ENCODE measurements at places on chromosomes 16 and 17.

DNA sequence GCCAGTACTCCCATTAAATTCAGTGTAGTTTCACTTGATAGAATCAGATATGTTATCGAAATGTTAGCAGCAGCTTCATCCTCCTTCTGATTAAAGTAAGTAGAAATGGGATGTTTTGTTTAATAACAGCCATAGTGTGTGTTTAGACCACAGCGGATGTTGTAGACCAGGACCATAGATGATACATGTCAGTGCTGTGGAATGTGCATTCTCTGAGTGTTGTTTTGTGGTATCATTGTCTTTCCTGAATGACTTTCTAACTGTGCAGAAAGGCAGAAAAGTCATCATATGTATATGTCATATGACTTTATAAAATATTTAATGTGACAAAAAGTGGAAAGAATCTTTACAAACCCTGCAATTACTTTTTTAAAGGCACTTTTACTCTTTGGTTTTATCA lies 55.6 kb downstream of the CYLD start:
- DNase-seq = no peak

GRCh38 chr16:68179855-68180254 lies 56.1 kb downstream of the ESRP2 start:
- DNase-seq = no peak

DNA sequence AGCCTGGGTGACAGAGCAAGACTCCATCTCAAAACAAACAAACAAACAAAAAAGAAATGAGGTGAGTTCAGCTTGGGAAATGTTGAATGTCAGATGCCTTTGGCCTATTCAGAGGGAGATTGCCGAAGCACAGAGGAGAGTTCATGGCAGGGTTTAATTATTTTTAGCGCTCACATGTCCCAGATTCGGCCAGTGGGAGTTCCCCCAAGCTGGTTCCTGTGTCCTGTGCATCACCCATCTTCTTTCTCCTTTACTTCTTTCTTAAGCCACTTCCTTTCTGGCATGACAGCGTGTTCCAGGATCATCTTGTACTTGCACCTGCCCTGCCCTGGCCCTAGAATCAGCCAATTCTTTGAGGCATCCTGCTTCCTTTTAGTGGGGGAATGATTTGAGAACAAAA lies 9.2 kb downstream of the MPV17L start:
- no peak for DNase-seq

- DNase-seq = no peak
These were observed 1.5 kb downstream of the MINK1 start for GRCh38 chr17:4834681-4835020.

GRCh38 chr16:74623214-74623838 lies 16.4 kb upstream of the GLG1 start:
- no peak for DNase-seq

GRCh38 chr16:53672461-53672860 lies 31.2 kb downstream of the RPGRIP1L start:
- no peak for DNase-seq

- no peak for DNase-seq
These were observed 117.1 kb upstream of the GSE1 start for GRCh38 chr16:85495823-85496538.

- no peak for DNase-seq
These were observed 335.7 kb downstream of the GRIN2A start for GRCh38 chr16:9846362-9847099.

GRCh38 chr17:7849751-7850504 lies 4.9 kb upstream of the TMEM88 start:
- DNase-seq = no peak

GRCh38 chr16:2031081-2031577 lies 4.4 kb downstream of the NHERF2 start:
- no peak for DNase-seq

DNA sequence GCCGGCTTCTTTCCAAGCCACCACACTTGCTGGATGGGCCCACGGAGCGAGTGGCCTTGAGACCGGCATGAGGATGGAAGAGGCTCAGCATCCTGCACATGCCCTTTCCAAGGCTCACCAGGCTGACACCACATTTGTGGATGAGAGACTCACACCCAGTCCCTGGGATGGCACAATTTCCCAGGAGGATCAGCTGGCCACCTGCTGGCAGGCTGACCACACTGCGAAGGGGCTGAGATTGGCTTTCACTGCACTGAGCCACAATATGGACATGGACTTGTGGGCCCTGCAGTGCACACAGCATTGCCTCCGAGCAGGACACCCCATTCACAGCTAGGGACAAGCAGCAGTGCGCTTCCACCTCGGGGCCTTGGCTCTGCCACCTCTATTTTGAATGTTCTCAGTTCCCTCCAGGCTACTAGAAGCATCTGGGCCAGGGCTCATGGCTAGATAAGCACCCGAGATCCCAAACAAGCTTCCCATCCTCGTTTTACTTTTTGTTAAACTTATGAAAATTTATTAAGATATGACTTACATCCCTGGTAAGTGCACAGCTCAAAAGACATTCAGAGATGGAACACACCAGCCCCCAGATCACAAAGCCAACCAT lies 25.3 kb upstream of the KSR1 start:
- no peak for DNase-seq

GRCh38 chr17:81164371-81165245 lies 699 bp upstream of the PVALEF start:
- DNase-seq = no peak

DNA sequence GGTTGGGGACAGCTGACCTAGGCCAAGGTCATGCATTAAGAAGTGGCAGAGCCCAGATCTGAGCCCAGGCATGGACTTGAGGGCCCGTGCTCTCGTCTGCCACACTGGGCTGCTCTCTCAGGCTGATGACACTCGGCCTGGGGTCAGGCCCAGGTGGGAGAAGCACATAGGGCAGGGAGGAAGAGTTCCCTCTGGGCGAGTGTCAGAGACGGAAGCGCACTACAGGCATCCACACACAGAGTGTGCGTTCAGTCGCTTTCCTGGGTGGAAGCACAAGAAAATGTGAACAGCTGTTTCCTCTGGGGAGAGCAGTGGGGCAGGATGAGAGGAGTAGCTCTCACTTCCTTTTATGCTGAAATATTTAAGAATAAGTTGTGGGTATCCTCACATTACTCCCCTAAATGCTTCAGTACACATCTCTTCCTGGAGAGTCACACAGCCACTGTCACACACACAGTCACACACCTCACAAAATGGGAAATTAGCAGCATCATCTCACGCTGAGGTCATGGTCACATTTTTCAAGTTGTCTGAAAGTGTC lies 59.7 kb downstream of the B9D1 start:
- DNase-seq = no peak

GRCh38 chr16:1820096-1820945 lies 6.3 kb downstream of the HAGH start:
- DNase-seq = no peak

GRCh38 chr17:8162997-8163977 lies 539 bp upstream of the VAMP2 start:
- DNase-seq = no peak

DNA sequence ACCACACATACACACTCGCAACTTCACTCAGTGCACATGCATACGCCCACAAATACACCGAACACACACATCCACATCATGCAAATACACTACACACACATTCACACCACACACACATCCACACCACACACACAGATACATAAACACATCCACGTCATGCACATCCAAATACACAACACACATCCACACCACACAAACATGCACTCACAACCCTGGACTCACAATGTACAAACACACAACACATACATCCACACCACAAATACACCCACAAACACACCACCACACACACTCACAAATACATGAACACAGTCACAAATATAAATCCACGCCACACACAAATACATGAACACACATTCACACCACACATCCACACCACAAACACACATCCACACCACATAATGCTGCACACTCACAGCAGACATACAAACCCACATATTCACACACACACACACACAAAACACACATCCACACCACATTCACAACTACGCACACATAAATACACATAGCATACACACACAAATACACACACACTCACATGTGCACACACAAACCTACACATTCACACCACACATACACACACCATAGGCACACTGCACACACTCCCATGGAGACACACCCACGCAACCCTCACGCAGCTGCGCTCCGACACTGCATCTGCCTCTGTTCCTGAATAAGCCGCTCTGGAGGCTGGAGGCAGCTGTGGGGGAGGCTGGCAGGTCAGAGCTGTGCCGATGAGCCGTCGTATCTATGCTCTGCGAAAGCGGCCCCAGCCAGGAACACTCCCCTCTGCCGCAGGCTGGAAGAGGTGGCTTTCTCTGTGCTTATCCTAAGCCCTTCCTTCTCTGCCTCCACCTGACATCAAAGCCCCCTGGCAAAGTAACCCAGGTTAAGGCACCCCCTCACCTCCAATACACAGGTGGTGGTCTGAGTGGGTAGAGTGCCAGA lies 141.8 kb downstream of the GRIN2A start:
- no peak for DNase-seq

DNA sequence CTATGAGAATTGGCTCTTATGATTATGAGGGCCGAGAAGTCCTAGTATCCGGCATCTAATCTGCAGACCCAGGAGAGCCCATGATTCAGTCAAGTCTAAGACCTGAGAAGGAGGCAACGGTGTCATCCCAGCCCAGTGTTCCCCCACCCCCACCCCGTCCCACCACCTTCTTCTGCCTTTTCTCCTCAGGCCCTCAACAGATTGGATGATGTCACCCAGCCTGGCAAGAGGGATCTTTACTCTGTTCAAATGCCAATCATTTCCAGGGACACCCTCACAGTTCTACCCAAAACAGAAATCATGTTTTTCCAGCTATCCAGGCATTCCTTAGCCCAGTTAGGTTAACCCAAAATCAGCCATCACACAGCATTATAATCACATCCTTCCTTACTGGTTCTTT lies 10.0 kb upstream of the GAA start:
- DNase-seq = no peak

GRCh38 chr16:23495671-23496070 lies 14.6 kb downstream of the GGA2 start:
- DNase-seq = no peak

DNA sequence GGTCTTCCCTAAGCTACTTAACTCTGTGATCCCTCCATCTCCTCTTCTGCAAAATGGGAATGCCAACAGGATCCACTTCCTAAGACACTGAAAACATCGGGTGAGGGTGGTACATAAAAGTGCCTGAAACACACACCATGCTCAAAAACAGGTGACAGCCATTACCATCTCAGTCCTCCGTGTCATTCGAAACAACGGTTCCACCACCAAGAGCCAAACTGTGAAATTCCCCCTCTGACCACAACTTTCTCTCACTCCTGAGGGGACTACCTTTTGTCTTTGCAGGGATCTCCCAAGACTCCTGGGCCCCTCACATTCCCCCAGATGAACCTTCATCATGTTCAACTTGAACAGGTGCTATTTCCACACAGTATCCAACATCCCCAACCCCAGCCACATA lies 37.0 kb downstream of the NUBP1 start:
- no peak for DNase-seq

DNA sequence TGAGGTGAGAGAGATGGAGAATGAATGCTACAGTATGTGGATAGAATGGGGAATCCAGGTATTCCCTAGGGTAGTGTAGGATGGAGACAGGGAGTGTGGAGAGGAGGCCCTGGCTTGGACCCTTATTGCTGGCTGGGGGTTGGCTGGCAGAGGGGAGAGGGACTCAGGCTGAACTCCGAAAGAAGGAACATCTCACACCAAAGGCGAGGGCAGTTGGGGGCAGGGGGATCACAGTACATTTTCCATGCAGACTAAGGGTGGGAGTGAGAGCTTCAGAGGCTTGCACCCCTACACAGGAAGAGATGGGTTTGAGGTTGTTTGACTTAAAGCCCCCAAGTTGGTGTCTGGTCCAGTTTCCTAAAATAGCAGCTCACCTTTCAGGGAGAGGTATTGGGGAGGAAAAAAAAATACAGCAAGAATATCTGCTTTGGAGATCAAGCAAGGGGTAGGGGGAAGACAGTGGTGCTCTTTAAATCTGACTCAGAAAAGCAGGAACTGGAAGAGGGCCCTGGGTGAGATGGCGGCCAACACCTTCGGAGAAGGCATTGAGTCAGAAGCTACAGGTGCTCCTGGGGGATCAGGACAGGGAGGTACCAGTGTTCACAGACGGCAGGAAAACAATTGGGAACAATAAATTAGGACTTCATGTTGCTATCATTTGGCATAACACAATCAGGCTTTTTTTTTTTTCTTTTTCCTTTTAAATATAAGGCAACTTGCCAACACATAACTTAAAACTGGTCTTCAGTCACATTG lies 12.4 kb downstream of the TRAF4 start:
- DNase-seq = no peak

- DNase-seq = no peak
These were observed 52.3 kb downstream of the FOXK2 start for GRCh38 chr17:82571855-82572254.

DNA sequence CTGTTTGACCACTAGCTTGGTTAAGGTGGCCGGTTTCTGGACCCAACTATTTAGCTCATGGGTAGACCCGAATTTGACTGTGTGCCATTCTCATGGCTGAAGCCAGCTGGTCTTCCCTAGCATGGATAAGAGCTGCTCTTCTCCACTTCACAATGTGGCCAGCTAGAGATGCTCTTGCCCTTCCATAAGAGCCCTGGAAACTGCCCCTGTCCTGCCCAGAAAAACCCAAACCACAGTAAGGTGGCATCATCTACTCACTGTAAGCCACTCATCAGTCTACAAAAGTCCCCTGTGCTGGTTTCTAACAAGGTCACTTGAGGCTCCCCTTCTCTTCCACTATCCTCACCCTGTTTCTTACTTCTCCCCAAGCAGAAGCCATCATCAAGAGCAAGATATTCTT lies 165.1 kb downstream of the HS3ST2 start:
- no peak for DNase-seq

DNA sequence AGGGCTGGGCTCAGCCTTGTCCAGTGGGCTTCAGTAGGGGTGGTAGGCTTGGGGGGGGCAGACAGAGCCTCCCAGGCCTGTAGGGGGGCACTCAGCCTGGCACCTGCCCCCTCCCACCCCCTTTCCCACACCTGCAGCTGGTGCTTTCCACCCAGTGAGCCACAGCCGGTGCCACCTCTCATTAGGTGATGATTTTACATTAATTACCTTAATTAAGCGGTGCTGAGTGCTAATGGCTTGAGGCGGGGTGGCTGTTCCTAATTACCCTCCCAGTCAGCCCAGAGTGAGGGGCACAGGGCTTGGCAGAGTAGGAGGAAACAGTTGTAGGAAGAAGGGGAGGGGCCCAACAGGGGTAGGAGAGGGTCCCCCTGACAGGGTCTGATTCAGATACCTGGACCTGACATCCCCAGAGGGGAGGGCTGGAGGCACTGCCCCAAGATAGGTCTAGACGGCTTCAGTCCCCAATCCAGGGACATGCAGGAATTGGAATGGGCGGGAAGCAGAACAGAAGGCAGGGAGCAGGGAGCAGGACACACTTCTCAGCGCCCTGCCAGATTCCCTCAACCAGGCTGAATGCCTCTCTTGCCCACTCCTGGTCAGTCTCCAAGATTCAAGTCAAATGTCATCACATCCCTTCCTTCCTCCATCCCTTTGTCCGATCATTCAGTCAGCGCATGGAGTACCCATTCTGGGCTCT lies 26.5 kb upstream of the PHF12 start:
- no peak for DNase-seq

DNA sequence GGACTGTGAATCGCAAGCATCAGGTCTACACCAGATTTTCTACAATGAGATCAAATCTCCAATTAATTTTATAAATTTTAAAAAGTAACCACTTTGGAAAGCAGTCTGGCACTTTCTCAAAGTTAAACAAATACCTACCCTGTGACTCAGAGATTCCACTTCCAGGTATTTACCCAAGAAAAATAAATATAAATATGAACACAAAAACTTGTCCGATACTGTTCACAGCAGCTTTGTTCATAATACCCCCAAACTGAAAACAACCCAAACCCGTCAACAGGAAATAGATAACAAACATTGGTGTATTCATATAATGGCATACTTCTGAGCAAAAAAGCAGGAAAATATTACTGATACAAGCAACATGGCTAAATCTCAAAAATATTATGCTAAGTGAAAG lies 12.1 kb downstream of the ZDHHC7 start:
- DNase-seq = no peak

Data from stimulated activated CD4-positive, alpha-beta T cell treated with anti-CD3 and anti-CD28 coated beads, Interleukin-1b, Interleukin-23, amount 100 ng/mL, for 48 hours (primary cell).